ENCODE measurements at places on chromosomes 5 and 9.

- no peak for DNase-seq
Observed at GRCh38 chr5:5066276-5067186, 73.6 kb upstream of the ADAMTS16 start.

- peak; percentile 95 for DNase-seq
Observed at GRCh38 chr5:11429254-11429653, 475.0 kb downstream of the CTNND2 start.

DNA sequence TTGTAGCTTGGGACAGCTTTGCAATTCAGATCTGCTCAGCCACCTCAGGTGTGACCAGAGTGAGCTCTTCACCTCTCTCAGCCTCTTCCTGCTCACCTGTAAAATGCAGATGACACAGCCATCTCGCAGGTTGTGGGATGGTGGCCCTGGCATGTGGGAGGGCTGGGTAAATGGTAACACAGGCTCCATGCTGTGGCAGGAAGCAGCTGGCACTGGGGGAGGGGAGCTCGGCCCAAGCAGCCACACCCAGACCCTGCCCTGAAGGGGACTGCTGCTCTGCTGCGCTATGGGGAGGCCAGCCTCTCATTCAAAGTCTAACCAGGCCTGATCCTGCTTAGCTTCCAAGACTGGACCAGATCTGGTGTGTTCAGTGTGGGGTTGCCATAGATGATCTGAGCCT lies 24.1 kb downstream of the PHF2 start:
- no peak for DNase-seq

DNA sequence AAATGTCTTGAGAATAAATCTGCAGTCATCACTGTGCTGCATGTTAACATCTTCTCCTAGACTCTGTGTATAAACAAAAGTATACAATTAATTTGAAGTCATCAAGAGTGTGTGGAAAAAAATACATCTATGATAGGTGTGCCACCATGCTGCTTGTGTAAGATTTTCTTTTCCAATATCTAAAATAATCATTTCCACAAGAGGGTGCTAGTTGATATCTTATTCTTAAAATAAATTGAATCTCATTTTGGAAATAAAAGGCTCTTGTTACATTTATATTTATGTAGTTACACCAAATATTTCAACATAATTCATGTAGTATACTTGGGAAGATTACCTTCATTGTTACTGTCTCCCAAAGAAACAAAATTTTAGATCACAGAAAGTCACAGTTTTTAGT lies 14.1 kb upstream of the MOCS2 start:
- no peak for DNase-seq

GRCh38 chr5:168974082-168974481 lies 326.9 kb downstream of the SLIT3 start:
- no peak for DNase-seq

DNA sequence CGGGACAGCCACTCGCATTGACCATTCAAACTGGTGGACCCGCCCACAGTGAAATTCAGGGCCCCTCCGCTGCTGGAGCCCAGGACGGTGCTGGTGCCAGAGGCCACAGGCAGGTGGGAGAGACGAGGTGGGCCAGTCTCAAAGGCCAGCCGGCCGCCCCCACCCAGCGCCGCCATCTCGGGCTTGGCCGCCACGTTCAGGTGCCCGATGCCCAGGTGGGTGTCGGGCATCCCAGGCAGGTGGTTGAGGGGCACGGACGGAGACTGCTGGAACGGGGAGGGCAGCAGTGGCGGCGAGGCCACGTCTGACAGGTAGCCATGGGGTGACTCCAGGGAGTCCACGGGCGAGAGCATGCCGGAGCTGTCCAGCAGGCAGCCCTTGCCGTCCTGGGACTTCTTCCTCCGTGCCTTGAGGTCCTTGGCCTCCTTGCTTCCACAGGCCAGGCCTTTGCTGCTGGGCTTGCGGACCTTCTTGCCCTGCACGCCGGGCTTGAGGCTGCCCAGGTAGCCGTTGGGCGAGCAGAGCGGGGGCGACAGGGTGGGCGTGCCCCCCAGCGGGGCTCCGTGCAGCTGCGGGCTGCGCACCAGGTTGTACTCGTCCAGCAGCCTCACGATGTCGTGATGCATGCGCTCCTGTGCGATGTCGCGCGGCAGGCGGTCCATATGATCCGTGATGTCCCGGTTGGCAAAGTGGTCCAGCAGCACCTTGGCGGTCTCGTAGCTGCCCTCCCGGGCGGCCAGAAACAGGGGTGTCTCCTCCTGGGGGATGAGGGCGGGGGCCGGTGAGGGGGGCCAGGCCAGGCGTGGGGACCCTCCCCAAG lies 14.2 kb upstream of the SEC16A start:
- no peak for DNase-seq

DNA sequence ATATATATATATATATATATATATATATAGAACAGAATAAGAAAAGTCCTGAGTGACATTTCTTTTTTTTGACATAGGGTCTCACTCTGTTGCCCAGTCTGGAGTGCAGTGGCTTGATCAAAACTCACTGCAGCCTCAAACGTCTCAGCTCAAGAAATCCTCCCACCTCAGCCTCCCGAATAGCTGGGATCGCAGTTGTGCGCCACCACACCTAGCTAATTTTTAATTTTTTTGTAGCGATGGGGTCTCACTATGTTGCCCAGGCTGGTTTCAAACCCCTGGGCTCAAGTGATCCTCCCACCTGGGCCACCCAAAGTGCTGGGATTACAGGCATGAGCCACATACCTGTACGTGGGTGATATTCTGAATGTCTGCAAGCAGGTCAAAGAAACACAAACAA lies 48.3 kb downstream of the SPRY4 start:
- no peak for DNase-seq

GRCh38 chr5:145752534-145752933 lies 82.6 kb downstream of the PRELID2 start:
- no peak for DNase-seq

GRCh38 chr9:87581513-87581912 lies 83.8 kb downstream of the DAPK1 start:
- DNase-seq: no peak
